Kidney (tissue), 22 donors: ENCODE measurements at places on chromosomes 2 and 18.

DNA sequence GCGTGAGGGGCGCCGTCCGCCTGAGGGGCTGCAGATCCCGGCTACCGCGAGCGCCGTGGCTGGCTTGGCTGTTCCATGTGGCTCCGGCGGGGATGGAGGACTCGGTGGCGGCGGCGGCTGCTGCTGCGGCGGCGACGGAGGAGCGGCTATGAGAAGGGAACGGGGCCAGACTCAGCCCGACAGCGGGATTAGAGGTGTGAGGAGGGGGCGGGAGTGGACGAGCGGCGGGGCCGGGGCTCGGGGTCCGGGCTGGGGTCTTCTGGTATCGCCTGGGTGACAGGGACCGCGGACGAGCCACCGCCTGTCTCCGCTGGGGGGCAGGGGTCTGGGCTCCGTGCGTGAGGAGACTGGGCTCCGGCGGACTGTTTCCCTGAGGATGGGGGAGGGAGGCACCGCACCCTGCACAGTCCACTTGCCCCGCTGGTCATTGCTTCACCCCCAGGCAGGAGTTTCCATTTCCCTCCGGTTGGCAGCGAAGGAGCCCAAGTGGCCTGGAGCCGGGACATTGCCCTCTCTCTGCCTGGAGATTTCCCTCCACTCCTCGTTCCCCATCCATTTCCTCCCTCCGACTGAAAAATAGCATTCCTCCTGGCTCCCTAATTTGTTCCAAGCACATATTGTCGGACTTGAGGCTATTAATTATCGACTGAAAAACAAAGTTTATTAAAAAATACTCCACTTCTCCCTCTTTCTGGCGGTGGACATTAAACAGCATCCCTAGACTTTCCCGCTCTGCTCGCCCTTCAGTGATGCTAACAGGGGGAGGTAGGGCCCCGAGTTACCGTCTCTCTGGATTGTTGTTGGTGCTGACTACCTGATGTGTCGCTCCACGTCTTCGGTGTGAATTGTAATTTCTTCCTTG lies 577 bp downstream of the EHBP1 start:
- DNase-seq = peak; percentile 85

DNA sequence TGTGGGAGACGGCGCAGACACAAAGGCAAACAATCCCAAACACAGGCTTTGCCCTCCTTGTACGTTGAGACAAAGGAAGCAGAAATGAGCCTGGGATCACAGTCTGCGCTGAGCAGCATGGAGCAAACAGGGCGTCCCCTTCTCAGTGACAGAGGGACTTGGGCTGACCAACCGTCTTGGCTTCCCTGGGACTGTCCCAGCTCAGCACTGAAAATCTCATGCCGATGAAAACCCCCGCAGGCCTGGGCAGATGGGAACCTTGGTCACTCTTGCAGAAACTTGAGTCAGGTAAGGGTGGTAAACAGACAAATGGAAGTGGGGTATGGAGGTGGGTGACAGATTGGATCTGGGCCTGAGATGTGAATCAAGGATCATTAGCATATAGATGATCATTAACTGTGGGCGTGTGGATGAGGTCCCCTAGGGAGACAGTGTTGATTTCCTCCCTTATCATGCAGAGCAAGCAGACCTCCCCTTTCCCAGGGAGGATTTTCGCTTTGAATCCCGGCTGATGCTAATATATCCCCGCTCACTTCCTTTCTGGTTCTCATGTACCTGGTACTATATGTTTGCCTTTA lies 19.1 kb upstream of the SH3BP4 start:
- DNase-seq = peak; percentile 58

- DNase-seq = no peak
These were observed 860 bp downstream of the CTNNA2 start for GRCh38 chr2:79513711-79514110.

DNA sequence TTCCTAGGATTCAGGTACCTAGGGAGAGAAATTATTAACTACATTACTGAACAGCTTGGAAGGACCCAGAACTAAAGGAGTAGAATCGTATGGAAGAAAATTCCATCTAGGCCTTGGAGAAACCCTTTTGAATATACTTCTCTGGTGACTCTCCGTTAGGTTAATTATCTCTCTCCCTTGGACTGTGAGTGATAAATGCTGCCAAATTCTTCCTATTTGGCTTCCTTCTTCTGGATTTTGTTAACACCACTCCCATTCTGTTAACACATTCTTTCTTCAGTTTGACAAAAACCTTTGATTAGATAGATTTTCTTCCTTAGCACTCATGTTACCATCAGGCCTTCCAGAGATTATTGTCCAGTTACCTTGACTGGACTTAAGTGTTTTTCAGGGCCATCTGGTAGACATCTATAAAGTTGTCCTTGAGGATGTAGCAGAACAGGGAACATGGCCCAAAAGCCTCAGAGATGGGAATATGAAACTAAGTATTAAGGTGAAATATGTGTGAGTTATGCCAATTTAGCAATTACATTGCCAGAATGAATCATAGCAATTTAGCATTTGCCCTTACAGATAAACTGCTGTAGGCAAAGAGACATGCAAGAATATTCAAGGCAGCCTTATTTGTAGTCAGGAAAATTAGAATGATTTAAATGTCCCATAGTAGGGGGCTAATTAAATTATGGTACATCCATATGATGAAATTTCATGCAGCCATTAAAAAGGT lies 6.7 kb downstream of the CYP27A1 start:
- DNase-seq = no peak

DNA sequence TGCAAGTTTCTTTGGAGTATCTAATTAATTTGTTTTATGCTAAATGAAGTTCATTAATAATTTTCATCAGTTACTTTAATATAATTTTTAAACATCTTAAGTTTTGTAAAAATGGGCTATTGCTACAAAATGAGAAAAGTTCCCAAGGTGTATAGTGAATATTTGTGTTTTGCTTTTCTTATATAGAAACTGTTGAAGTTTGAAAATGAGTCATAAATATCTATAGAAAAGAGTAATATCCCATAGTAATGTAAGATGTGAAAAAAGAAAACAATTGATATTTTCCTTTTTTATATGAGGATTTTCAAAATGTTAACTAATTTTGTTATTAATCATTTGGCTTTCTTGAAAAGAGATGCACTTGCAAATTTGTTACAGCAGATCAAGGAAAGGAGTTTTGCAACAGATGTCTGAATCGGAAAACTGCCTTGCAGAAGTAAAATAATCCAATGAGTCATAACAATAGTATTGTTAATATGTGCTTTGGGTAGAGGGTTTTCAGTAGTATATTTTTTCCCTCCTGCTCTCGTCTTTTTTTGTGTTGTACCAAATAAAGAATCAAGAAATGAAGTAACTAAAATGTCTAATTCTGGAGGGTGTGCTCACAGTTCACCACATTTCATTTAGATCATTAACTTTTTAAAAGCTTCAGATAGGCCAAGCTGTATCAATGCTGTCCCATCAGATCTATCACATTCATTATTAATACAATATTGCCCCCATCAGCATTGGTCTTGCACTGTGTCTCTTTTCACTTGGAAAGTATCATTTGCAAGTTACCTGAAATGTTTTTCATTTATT lies 15.5 kb downstream of the DUSP19 start:
- DNase-seq = no peak

DNA sequence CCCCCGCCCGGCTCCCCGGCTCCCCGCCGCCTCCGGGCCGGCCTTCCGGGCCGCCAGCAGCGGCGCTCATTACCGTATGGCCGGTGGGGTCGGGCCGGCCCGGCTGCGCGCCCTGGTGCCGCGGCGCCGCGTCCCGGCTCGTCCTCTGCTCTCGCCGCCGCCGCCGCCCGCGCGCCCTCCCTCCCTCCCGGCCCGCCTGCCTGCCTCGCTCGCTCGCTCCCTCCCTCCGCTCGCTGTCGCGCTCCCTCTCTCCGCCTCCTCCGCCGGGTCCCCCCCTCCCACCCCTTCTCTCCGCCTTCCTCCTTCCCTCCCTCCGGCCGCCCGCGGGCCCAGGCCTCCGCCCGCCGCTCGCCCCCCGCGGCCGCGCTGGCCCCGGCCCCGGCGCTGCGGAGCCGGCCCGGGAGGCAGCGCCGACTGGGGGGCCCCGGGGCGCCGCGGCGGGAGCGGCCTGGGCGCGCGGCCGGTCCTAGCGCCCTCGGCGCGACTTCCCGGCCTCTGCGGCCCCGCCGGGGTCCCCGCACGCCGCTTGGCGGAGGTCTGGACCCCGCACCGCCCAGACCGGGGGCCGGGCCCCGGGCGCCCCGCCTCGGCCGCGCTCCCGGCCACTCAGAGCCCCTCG lies at the start of gene DNMT3A:
Gene DNMT3A (minus strand): TSS at position 173 of the 619 bp plus-strand sequence. CDS start 27,941 bp downstream, outside the sequence.
- peak; percentile 71 for DNase-seq

DNA sequence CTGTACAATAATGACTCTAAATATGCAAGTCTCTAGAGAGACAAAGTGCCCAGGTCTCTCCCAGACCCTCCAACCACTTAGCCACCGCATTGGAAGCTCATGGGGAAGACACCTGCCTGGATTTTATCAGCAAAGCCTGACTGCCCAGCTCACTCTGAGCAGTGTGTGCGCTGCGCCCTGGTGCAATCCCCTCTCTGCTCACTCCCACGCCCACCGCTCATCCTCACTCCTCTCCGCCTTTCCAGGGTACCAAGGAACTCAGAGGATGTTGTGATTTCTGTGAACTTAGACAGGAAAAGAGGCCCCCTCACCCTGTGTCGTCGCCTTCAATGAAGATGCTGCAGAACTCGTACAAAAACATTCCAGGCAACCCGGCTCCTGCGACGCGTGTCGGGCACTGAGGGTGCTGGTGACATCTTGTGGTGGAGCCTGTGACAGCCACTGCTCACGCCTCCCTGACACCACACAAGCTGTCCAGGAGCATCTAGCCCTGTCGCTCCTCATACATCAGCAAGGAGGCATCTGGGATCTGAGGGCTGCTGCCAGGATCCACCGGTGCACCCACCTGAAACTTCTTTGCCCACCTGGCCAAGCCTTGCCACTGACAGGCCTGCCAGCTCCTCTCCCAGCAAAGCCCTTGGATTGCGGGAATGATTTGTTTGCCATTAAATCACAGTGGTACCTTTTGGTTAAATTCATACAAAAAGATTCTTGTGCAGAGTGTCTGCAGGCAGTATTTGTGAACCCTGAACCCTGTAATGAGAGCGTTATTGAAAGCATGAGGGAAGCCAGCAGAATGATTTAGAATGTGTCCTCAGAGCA lies 220.4 kb downstream of the ZNF516 start:
- DNase-seq = peak; percentile 63

DNA sequence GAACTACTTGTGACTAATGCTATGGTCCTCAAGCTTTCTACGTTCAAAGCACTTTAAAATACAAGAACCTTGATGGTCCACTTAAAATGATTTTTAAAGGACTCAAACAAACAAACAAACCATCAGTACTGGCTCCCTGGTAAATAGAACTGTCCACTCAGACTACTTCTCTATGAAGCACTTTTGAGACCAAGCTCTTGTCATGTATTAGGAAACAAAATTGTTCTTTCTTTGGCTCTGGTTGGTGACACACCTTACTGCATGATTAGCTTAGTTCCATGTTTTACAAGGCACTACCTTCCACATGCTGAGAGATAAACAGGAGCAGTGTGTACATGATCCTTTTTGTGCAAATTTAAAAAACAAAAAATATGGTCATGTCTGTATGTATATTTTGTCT lies 19.7 kb downstream of the DARS1 start:
- DNase-seq = no peak

- DNase-seq = peak; percentile 75
These were observed 143.6 kb downstream of the ALPK2 start for GRCh38 chr18:58484989-58485981.

GRCh38 chr2:56132138-56132537 lies 51.7 kb upstream of the CCDC85A start:
- DNase-seq = no peak

GRCh38 chr2:98341241-98341640 lies 5.0 kb upstream of the CNGA3 start:
- DNase-seq = no peak

DNA sequence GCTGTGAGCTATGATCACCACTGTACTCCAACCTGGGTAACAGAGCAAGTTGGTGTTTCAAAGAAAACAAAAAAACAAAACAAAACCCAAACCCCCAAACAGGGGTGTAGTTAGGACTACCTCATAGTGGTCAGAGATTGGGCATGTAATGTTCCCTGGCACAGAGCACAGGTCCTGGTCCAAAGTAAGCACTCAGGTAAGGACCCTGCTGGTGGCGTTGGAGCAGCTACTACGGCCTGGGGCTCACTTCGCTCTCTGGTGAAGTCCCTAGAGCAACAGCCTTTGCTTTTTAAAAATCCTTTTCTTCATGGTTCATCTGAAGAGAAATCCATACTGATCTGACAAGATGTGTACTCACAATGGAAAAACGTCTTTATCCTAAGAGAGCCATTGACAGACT lies 130.4 kb downstream of the ZNF236 start:
- DNase-seq = no peak

- no peak for DNase-seq
These were observed 48.7 kb downstream of the DHRS9 start for GRCh38 chr2:169118060-169118459.

DNA sequence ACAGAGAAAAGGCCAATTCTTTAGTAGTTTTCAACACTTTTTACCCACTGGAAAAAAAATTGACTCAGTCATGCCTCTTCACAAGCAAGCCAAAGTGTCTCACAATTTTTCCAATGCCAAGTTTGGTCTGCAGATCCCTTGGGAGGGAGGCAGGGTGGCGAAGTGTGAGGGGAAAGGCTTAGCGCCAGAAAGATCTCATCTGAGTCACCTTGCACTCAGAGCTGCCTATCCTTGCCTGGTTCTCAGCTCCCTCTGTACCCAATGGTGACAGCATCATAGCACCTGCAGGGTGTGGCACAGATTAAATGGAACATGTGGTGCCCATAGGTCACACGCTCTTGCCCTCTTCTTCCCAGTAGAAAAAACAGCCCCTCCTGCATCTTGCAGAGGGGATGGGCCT lies 55.2 kb upstream of the GYPC start:
- no peak for DNase-seq
